ENCODE measurements at places on chromosomes 3 and 15. TPM values are rescaled to one million over a fixed set of nuclear protein-coding genes. Genes with fewer than 3 reads are reported as not detected.

Gene LDHAL6B
- total RNA-seq: not detected

Gene BOC
- 7.5 TPM for total RNA-seq

Gene SCAMP5
- 14.0 TPM for total RNA-seq

Gene NR1I2
- total RNA-seq: not detected

Gene SCN11A
- total RNA-seq: not detected

Gene FANCD2
- total RNA-seq: 20.9 TPM

Gene SLC35G2
- total RNA-seq: 21.9 TPM

Gene PXK
- total RNA-seq: 5.9 TPM

Gene PLSCR2
- total RNA-seq: not detected

Gene TMEM43
- total RNA-seq: 86.2 TPM
